NCI-H526 (cell line): ENCODE measurements at places on chromosomes 12 and 14.
A peak's percentile ranks its signal among the peaks of the same experiment; 100 is the strongest.

- no peak for DNase-seq
These were observed 6.1 kb upstream of the DENND5B start for GRCh38 chr12:31597066-31597465.

DNA sequence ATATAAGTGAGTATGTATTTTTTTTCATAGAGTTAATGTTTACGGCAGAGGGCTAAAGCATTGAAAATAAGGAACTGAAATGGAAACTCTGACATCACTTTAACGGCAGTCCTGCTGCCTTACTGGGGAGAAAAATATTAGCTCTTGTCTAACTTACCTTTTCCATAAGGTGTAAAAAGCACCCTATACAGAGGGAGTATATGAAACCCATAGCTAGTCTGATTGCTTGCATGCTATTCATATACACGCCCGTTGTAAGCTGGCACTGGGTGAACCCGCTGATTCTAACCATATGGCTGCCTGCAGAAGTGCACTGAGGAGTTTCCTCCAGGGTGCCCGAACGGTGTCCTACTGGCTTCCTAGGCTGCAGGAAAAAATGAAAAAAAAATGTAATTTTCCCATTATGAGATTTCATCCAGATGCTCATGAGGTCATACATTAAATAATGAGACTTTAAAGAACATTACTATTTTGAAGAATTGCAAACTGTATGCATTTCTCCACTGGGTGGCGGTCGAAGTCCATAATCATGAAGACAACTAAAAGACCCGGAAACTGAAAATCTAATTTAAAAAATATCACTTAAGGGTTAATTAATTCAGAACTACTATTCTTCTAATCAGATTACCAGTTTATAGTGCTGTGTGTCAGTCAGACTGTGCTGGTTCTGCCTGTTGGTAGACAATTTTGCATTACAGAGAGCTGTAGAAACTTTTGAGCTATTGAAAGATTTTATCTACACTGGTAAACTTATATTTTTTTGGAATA lies 144.7 kb downstream of the ALX1 start:
- DNase-seq: no peak

DNA sequence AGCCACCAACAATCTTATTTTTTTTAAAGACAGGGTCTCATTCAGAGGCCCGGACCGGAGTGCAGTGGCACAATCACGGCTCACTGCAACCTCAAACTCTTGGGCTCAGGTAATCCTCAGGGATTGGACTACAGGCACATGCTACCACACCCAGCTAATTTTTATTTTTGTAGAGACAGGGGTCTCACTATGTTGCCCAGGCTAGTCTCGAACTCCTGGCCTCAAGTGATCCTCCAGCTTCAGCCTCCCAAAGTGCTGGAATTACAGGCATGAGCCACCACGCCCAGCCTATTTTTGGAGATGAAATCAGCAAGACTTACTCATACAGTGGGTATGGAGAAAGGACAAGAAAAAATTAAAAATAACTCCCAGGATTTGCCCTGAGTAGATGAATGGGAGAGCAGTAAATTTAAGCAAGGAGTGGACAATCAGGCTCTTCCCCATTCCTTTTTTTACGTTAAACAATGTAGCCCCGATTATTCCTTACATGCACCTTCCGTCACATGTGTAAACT lies 13.2 kb downstream of the FMNL3 start:
- no peak for DNase-seq

DNA sequence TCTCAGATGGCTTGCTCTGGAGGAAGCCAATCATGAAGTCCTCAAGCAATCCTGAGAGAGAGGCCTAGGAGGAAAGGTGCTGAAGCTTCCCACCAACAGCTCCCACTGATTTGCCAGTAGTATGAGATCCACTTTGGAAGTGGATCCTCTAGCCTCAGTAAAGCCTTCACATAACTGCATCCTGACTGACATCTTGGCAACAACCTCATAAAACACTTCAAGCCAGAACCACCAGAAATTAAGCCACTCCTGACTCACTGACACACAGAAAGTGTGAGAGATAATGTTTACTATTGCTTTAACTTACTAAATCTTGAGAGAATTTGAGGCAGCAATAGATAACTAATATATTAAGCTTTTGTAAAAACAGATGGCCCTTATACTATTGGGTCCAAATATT lies 11.7 kb upstream of the TMX1 start:
- DNase-seq: no peak

DNA sequence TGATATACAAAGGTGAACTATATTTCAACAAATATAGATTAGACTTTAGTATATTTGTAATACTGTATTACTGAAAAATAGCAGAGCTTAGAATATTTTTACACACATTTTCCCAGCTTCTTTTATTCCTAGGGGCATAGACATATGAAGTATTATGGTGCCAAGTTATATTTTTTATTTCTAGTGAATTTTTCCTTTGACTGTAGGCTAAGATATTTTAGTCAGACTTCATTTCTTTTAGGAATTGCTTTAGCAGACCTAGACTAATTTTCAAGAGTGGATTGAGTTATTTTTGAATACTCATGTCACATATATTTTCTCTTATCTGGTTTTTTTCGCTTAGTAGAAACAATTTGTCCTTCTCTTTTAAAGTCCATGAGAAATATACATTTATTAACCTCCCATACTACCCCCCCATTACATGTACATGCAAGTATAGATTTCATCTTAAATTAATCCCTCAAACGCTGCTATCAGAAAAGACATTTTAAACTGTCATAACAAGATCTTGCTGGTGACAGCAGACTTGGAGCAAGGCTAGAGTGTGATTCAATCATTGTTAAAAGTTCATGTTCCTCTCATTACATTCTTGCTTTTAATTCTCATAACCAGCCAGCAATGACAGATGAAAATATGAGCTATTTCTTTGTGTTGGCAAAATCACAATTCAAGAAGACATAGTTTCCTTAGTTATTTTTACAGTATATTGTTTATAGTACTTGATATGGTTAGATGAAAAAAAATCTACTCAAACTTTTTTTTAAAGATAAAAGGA lies 456.1 kb downstream of the AEBP2 start:
- no peak for DNase-seq

DNA sequence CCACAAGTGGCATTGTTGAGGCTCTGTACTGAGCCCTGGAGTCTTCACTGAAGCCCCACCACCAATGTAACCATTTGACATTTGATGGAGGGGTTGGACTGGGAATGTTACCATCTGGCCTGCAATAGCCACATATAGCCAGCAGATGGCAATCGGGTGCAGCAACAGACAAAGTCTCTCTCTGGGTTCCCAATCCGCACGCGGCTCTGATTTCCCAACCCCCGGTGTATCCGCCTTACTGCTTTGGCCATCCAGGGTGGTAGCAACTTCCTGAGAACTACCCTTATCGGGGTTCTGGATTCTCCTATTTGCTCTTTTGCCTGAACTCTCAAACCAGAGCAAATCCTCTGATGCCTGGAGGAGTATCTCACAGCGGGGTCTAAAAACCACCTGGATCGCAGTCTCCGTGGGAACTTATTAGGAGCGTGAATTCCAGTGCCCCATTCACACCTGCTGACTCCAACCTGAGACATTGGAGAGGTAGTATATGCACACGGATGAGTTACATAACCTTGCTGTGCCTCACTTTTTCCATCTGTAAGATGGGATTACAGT lies 14.2 kb downstream of the VRTN start:
- DNase-seq: peak; percentile 80

DNA sequence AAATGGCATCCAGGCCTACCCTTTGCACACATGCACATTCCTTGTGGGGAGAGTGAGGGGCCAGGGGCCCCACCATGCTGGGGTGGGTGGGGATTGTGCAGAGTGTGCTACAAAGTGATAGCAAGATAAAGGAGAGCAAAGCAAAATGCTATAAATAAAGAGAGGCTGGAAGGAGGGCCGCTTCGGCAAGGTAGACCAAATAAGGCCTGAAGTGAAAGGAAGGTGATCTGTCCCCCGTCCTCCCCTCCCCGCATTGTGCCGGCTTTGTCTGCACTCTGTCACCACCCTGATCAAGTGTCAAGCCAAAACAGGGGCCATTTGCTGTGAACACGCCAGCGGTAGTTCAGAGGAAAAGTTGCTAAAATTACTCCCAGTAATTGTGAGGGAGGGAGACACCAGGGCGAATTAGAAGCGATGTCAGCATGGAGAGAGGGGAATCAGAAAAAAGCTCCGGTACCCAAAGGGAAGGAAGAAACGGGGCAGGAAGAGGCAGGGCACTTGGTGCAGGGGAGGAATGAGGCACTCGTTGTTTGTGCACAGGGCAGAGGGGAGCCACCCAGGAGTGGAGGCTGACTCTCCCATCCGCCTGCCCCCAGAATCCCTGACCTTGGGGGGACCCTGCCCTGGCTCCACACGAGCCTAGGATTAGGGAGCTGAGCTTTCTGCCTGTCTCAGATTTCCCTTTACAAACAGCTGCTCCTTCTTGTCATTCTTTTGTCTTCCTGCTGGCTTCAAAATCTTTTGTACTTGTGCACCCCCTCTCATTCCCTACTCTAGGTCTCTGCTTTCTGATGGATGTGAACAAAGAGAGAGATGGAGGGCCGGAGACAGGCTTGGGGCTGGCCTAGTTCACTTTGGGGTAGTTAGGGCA lies 2.9 kb upstream of the MYH7 start:
- no peak for DNase-seq

- DNase-seq: no peak
These were observed 275.1 kb downstream of the SUDS3 start for GRCh38 chr12:118651487-118651886.

DNA sequence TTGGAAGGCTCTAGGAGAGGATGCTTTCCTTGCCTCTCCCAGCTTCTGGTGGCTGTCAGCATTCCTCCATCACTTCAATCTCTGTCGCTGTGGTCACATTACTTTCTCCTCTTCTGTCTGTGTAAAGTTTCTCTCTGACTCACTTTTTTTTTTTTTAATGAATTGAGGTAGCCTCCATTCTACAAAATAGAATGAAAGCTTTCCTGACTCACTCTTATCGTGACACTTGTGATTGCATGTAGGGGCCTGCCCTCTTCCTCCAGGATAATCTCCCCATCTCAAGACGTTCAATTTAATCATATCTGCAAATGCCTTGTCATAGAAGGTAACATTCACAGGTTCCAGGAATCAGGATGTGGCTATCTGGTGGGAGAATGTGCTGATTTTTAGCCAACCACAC lies 153.5 kb upstream of the HMGA2 start:
- DNase-seq: no peak

- no peak for DNase-seq
These were observed 10.7 kb downstream of the TBX3 start for GRCh38 chr12:114673169-114673833.

DNA sequence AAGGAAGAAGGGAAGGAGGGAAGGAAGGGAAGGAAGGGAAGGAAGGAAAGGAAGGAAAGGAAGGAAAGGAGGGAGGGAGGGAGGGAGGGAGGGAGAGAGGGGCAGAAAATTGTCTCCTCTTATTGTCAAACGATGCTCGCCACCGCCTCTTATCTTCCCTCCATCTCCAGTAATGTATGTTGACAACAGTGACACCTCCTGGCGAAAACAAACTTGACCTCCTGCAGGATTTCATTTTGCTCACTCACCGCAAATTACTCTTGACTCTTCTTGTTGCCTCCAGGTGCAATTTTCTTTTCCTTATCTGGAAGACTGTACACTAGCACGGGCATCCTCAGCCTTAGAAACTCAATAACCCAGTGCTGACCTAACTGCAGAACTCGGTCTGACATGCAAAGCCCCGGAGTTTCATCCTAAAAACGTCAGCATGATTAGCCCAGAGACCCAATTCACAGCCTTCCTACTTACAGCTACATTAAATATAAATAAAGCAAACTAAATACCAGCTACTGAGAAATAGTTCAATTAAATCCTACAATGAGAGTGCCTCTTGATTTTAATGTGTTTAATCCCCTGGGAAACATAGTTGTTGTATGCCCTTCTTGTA lies 512.4 kb upstream of the TMPO start:
- DNase-seq: peak; percentile 60

- peak; percentile 42 for DNase-seq
These were observed 77.3 kb downstream of the NOS1 start for GRCh38 chr12:117284140-117284539.

GRCh38 chr14:96055065-96055752 lies 16.0 kb downstream of the C14orf132 start:
- DNase-seq: no peak

DNA sequence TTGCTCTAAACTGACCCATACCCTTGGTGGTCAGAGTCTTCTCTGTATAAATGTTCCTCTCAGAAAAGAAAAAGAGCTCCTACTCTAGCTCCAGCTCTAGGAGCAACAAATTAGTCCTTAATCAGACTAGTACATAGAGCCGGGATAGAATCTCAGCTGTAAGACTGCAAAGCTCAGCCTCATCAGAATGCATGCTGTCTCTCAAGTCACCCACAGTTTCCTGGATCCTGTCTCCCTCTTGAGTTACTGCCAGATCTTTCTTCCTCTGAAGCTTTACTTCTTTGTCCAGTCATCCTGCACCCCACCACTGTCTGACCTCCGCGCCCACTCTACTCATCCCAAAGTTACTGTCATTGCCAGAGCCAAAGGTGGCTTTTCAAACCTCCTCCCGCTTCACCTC lies 139.3 kb upstream of the PRMT8 start:
- DNase-seq: no peak

GRCh38 chr12:120453977-120454376 lies 7.7 kb downstream of the GATC start:
- peak; percentile 47 for DNase-seq

DNA sequence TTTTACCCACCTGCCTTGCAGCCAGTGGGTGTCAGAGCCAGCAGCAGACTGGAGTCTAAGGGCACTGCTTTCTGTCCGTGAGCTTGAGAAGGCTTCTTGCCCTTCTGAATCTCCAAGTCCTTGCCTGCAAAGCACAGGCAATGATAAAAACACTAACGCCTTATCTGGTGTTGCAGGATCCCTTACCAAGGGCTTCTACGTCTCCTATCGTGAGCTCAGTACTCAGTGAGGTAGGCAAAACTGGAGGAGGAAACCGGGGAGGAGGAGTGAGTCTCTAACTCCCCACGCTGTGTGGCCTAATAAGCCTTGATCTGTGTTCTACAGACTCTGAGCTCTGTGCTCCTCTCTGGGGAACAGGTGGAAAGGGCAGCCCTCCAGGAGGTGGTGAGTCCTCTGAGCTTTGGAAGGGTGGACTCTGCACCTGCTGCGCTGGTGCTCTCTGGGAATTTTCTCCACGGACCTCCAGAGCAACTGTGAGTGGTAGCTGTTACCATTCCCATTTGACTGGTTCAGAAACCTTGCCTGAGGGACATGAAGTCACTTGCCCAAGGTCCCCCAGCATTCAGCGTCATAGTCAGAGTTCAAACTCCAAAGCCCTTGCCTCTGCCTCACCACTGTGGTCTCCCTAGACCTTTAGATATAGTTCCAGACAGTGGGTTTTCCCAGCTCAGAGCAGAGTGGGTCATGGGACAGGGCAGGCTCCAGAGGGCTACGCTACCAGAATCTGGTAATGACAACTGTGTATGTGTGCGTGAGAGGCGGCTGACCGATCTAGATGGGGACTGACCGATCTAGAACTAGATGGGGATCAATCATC lies 7.0 kb upstream of the MARK3 start:
- no peak for DNase-seq

DNA sequence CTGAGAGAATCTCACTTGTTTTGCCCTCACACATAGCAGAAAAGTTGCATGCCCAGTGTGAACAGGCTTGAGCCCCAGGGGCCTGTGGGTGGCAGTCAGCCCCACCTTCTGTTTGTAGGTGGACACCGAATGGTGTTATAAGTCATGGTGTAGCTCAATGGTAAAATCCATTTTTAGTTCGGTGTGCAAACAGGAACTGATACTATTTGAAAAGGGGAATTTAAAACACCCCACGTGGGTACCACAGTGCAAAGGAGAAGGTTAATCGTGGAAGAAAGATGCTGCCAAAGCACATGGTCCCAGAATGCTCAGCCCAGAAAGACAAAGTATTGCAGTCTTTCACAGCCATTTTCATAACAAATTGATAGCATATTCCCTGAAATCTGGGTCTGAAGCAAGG lies 71.8 kb upstream of the GZMB start:
- DNase-seq: no peak
